Right ventricle myocardium inferior (tissue), 1 donor: ENCODE measurements at places on chromosomes 5 and 9. TPM values are rescaled to one million over a fixed set of nuclear protein-coding genes. Genes with fewer than 3 reads are reported as not detected.
A peak's percentile ranks its signal among the peaks of the same experiment; 100 is the strongest.

DNA sequence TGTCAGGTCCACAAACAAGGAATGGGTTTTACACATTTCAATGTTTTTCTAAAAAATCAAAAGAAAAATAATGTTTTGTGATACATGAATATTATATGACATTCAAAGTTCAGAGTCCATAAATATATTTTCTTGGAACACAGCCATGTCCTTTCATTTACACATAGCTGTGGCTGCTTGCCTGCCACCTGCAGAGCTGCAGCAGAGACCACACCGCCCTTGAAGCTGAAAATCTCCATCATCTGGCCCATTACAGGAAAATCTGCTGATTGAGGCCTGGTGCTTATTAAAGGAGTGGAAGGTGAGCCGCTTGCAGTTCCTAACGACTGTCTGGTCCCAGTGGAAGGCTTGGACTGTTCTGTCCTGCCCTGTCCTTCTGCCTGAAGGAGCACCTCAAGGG, 232.6 kb upstream of the ADAMTS16 start:
- DNase-seq = no peak

GRCh38 chr9:33113799-33114547, 37.5 kb upstream of the SMU1 start:
- no peak for DNase-seq

DNA sequence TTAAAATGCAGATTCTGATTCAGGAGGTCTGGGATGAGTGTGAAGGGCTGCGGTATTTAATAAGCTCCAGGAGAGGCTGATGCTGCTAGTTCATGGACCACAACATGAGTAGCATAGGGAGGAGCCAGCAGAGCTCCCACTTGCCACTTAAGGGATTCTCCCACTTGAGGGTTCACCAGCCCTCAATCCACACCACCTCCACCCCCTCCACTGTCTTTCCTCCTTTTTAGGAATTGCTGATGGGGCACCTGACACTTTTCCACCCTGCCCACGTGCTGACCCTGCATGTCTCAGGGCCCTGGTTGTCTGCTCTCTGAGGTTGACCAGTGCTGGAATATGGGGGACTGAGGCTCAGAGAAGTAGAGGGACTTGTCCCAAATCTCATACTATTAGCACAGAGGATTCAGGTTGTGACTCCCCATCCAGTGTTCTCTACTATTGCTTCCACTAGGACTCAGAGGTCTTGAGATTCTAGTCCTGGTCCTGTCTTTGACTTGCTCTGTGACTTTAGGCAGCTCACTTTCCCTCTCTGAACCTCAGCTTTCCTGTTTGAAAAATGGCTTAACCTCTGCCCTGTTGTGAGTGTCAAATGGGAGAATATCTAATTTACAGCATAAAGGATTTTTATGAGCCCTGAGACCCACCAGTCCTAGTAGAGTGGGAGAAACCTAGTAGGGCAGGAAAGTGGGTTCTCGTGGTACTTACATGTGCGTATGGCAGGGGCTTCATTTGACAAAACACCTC, 72.9 kb downstream of the PPARGC1B start:
- no peak for DNase-seq

GRCh38 chr5:132445930-132446329, 44.6 kb downstream of the IRF1 start:
- no peak for DNase-seq

- no peak for DNase-seq
These were observed 2.3 kb downstream of the ALAD start for GRCh38 chr9:113398796-113399195.

- DNase-seq = no peak
These were observed 90.4 kb downstream of the MVB12B start for GRCh38 chr9:126417043-126417442.

DNA sequence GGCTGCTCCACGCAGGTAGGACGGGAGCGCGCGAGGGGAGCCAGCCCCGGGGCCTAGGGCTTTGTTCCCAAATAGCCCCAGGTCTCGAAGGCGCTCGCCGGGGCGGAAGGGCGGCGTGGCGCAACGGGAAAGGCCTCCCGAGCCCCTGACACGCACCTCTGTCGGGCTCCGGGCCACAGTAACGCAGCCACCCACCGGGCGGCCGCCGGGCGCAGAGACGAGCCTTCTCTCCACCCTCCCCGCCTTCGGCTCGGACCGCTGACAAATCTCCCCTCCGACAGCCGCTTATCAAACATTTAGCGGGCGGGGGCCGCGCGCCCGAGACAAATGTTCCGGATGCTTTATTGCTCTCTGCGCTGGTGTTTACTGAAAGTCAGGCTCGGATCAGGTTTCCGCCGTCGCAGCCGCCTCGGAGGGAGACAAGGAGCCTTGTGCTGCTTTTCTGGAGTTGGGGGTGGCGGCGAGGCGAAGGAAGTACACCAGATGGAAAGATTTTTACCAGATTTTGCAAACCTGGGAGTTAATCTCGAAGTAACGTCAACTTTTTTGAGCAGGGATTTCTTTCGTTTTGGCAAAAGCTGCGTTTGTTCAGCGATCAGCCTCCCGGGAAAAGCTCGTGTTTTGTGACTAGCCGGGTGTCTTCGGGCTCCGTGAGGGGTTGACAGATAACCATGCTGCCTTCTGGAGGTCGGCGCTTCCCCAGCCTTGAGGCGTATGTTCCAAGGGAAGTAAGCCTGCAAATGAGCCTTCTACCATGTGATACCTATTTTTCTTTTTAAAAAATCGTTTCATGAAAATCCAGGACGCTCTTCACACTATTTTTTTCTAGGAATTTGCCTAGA, 950 bp downstream of the RGMB start:
- DNase-seq = peak; percentile 77

- no peak for DNase-seq
These were observed 483.7 kb downstream of the RAB3C start for GRCh38 chr5:59066367-59067163.

MYMK gene
- not detected for total RNA-seq

FOXD4L5 gene
- total RNA-seq = not detected

KIAA0825 gene
- 2.2 TPM for total RNA-seq

APBA1 gene
- total RNA-seq = 2.8 TPM

TLE1 gene
- total RNA-seq = 9.8 TPM

SPINK4 gene
- not detected for total RNA-seq
